ENCODE measurements at places on chromosomes 13 and 19.
A peak's percentile ranks its signal among the peaks of the same experiment; 100 is the strongest.

GRCh38 chr19:49194408-49194807 is 36.8 kb downstream of the TRPM4 start:
- DNase-seq, result no peak

- no peak for DNase-seq
These were observed 21.6 kb upstream of the MRI1 start for GRCh38 chr19:13742756-13743155.

DNA sequence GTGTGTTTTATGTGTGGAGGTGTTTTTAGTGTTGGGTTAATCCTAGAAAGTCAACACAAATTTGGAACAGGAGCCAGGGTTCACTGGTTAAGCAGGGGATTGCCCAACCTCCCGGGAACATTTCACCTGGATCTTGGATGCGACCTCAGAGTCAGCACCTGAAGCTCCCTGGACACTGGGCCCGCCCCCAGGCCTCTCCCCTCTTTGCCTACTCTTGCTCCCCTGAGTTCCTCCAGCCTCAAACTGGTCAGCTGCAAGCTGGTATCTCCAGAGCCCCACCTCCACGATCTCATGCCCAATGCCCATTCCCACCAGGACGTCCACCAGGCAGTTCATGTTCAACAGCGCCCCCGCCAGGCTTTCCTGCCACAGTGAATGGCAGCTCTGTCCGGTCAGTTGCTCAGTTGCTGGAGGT is 9.7 kb downstream of the HSD17B14 start:
- no peak for DNase-seq

DNA sequence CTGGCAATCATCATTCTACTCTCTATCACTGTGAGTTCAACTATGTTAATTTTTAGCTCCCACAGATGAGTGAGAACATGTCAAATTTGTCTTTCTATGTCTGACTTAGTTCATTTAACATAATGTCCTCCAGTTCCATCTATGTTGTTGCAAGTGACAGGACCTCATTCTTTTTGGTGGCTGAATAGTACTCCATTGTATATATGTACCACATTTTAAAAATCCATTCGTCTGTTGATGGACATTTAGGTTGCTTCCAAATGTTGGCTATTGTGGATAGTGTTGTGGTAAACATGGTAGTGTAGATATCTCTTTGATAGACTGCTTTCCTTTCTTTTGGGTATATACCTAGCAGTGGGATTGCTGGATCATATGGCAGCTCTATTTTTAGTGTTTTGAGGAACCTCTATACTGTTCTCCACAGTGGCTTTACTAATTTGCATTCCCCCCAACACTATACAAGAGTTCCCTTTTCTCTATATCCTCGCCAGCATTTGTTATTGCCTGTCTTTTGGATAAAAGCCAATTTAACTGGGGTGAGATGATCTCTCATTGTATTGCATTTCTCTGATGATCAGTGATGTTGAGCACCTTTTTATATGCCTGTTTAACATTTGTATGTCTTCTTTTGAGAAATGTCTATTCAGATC is 124.1 kb downstream of the PCCA start:
- DNase-seq, result no peak

DNA sequence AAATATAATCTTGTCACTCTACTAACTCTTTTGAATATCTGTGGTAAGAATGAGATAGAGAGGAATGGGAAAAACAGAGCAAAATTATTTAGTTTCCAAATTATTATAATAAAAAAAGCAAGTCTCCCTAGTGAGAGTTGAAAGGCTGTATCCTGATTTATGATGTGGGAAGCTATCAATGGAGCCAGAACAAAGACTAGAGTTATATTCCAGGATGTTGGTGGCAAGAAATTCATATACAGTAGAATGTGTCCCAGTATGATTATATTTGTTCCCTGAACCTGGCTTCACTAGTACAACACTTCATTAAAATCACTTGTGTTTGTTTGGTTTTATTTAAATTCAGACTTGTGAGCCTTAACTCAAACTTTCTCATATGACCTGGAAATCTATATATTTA is 630.3 kb downstream of the GPC5 start:
- DNase-seq, result no peak

- no peak for DNase-seq
These were observed 15.6 kb downstream of the CLDN10 start for GRCh38 chr13:95568131-95568530.

GRCh38 chr13:27971236-27971645 is 2.1 kb upstream of the CDX2 start:
- no peak for DNase-seq

DNA sequence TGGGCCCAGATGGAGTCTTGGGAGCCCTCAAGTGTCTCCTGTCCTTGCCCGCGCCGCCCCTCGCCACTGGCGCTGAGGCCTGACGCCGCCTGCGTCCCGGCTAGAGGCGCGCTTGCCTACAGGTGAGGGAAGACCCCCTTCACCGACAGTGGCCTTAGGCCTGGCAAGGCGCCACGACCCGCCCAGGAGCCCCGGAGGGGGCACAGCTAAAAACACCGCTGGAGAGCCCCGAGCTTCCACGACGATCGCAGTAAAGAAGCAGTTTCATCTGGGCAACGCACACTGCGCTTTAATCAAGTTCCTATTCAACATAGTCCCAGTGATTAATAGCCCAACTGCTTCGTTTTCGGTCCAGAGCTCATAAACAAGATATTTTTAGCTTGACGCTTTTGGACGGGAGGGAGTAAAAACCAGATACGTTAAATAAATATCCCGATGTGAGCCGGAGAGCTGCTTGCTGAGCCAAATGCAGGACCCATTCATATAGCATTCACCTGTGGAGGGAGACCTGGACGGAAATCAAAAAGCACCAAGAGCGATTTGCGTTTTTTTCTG is 1.5 kb upstream of the CEBPA start:
- no peak for DNase-seq

DNA sequence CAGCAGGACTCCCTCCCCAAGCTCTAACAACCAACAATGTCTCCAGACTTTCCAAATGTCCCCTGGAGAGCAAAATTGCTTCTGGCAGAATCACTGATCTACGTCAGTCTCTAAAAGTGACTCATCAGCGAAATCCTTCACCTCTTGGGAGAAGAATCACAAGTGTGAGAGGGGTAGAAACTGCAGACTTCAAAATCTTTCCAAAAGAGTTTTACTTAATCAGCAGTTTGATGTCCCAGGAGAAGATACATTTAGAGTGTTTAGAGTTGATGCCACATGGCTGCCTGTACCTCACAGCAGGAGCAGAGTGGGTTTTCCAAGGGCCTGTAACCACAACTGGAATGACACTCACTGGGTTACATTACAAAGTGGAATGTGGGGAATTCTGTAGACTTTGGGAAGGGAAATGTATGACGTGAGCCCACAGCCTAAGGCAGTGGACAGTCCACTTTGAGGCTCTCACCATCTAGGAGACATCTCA is 6.2 kb upstream of the CEACAM5 start:
- no peak for DNase-seq

- DNase-seq, result no peak
These were observed 80.5 kb downstream of the MBNL2 start for GRCh38 chr13:97302611-97303010.

- no peak for DNase-seq
These were observed 172.5 kb upstream of the MIR17HG start for GRCh38 chr13:91174886-91175501.

DNA sequence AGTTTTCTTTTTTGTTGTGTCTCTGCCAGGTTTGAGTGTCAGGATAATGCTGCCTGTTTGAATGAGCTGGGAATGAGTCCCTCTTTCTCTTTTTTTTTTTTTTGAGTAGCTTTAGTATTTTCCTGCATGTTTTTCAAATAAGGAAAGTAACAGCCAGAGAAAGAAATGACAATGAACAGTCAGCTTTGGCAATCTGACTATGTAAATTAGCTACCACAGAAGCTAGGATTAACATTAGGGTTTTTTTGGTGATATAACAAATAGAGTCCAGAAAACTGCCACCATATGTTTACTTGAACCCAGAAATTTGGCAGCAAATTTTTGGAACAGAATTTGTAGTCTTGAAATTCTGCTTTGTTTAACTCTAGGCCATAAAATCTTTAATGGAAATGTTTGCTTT is 50.5 kb downstream of the SGCG start:
- no peak for DNase-seq

- DNase-seq, result no peak
These were observed 81.3 kb downstream of the SCGB2B2 start for GRCh38 chr19:34595683-34596082.

DNA sequence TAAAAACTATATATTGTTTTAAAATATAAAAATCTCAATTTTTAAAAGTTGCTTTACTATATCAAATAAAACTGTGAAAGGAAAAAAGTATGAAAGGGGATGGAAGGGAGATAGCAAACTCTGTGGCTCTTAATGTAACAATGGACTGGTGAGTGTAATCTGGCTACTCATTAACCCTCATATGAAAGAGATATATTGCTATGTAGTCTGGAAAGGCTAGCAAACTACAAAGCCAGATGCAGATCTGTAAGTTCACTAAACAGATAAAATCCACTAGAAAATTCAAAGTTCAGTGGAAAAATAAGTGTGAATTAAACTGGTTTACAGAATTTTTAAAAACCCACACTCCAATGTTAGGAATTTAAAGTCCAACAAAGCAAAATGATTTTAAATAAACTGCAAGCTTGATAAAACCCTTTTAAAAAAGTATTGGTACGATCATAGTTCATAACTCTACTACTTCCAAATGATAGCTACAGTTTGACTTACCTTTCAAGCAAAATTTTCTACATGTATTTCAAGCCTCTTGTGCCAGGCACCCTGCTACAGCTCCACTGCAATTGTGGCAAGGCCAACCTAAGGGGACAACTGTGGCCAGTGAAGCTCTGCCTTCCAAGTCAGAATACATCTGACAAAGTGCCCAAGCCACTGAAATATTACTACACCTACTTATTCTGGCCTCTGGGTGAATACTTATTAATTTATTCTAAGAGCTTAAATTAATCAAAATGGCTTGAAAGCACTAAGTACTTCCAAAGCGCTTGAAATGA is 647 bp upstream of the ELF1 start:
- no peak for DNase-seq

GRCh38 chr13:45207319-45207718 is 6.5 kb upstream of the KCTD4 start:
- peak; percentile 59 for DNase-seq

DNA sequence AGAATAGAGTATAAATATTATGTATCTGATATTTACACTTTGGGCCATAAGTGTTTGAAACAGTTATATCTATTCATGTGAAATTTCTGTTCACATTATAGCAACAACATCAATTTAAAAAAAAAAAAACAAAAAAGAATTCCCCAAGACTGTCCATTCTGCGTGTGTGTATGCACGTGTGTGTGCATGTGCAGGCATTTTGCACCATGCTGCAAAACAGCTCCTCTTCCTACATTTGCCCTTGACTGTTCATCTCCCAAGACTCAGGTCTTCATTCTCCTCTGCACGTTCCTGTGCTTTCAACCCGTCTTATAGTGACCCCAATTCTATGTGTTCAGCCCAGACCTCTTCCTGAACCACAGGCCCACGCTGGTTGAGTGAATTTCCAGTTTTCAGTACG is 149.4 kb downstream of the SHISA2 start:
- DNase-seq, result no peak

DNA sequence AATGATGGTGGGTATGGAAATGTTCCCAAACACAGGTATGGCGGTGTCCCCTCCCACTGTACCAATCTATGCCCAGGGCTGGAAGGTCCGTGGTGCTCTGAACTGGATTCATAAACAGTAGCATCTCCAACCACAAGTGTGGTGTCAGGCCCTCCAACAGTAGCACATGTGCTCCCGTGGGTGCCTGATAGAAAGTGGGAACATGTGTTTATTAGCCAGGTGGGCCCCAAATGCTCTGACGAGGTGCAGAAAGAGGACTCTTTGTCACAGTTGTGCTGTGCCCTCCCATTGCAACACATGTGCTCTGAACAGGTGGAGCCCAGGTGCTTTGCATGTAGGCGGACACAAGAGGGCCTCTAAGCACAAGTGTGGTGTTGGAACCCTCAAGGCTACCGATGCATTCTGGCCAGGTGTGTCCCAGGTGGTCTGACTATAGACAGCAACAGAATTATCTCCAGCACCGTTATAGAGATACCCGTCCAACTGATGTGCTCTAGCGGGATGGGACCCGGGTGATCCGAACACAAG is 75.4 kb upstream of the ZNF30 start:
- DNase-seq, result peak; percentile 19

GRCh38 chr19:35883882-35884281 is 15.5 kb downstream of the APLP1 start:
- no peak for DNase-seq

DNA sequence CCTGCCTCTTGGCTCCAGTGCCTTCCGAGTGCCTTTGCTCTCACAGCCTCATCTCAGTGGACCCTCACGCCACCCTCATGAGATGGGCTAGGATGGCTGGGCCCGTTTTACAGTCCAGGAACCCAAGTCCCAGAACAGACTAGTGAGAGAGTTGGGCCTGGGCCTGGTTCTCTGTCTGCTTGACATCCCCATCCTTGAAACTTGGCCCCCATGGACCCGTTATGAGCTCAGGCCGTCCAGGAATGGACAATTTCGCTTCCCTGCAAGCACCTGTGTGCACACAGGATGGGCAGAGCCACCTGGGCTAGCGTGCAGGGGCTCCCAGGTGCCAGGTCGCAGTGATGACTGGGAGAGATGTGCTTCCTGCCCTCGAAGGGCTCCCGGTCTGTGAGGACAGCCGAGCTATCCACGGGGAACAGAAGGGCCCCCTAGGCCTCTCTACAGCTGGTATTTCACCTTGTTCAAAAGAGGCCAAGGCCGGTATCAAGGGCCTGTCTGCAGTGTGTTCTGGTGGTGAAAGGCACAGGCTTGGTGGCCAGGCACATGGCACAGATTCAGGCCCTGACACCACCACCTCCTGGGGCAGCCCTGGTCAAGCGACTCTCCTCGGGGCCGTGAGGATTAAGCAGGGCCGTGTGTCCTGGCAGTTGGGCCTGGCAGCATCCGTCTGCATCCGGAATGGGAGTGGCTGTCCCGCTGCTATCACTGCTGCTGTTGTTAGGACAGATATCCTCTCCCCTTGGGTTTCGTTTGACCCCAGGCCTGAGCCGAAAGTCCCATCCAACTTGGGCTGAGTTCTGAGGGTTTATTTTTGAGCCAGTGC is 38.9 kb downstream of the CAPN12 start:
- no peak for DNase-seq

GRCh38 chr19:19347401-19348110 is 26.9 kb downstream of the MAU2 start:
- no peak for DNase-seq

DNA sequence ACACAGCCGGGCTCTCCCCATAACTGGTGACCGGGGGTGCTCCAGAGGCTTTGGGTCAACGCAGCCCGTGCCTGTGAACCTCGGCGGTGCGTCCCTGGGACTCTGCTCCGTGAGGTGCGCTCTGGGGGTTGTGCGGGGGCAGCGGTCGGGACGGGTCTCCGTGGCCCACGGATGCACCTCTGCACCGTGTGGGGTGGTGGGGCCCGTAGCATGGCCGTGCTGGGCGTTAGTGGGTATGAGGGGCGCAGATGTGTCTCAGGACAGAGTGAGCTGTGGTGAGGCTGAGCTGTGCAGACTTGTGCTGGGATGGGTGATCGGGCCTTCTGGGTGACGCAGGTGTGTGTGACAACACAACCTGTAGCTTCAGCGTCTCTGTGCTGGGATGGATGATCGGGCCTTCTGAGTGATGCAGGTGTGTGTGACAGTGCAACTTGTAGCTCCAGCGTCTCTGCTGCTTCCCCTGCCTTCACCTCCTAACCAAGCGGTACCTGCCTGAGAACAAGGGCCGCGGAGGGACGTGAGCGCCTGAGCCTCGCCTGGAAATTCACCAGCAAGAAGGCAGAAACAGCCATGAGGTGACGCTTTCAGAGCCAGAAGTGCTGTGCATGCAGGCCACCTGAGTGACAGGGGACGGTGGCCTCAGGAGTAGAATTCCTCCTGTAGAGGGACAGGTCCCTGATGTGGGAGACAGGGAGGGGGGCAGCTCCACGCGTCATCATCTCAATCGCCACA is 599 bp downstream of the ZNF331 start:
- no peak for DNase-seq

Measured in NCI-H1930 (cell line).